ENCODE measurements at places on chromosomes 1 and 21.

GRCh38 chr1:231188072-231188471 is 26.2 kb downstream of the TRIM67 start:
- no peak for DNase-seq

DNA sequence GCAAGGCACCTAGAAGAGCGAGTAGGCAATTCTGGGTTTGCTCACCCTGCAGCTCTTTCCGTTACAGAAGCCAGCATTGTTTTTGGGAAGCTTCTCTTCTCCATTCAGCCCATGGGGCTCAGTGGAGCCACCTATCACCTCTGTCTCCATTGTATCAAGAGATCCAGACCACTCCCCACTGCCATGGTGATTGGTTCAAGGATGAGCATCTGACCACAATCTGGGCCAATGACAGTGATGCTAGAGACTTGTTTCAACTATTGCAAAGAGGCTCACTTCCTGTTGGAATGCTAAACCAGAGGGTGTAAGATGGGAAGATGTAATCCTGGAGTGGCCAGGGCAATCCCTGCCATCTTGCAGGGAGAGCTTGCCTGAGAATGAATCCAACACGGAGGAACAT is 6.6 kb downstream of the SPATA21 start:
- DNase-seq = no peak

DNA sequence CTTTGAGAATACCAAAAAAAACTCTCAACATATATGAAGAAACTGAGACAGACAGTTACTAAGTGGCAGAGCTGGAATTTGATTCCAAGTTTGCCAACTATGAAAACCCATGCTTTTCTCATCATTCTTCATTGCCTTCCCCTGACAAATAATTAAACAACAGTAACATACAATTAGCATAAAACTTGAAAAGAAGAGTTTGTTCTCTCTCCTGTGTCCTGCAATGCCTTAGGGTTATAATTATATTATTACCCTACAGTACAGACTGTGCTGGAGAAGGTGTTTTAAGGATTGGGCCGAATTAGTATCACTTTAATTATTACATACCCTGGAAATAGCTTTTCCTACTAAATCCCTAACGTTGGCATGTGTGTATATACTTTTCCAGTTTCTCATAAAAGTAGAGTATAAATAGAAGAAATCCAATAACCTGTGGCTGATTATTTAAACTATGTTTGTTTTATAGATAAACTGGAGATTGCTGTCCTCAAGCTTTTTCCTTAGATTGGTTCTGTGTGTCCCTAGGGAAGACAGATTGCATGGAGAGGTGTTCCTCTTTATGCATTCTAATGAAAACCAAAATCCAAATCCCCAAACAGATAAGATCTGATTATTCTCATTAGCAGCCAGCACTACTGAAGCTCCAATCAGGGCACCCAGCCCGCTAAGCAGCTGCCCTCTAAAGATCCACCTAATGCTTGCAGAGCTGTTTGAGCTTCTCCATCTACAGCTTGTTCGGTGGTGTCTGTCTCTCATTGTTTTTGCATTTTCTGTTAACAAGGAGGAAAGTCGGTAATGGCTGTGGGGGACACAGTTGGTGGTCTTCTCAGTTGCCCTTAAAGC is 156.3 kb downstream of the TM2D1 start:
- no peak for DNase-seq

- DNase-seq = no peak
These were observed 214.4 kb downstream of the BARHL2 start for GRCh38 chr1:90502696-90503095.

- DNase-seq = peak; percentile 74
These were observed 50.2 kb upstream of the TSHB start for GRCh38 chr1:114979278-114979891.

DNA sequence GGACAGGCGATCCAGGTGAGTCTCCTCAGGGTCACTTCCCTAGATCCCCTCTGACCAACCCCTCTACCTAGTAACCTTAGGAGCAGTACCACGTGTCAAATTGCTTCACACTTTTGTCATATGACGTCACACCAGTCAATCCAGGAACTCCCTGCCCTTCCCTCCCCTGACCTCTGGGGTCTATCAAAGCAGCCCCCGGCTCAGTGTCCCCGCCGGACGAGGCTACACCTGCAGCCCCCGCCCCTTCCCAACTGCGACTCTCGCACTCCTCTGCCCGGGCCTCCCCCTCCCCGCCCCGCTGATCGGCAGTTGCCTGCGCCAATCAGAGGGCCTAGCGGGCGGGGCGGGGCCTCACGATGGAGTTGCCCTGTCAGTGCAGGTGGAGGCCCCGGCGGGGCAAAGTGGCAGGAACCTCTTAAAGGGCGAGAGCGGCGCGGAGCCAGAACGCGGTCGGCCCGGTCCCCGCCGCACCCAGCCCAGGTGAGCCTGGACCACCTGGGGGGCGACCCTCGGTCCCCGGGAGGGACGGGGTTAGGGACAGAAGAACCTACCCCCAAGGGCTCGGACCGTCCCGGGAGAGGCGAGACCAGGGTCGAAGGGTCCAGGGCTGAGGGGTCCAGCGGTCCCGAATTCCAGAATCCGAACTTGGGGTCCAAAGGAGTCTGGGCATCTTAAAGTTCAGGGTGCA is 27.5 kb upstream of the EPB41 start:
- peak; percentile 60 for DNase-seq

DNA sequence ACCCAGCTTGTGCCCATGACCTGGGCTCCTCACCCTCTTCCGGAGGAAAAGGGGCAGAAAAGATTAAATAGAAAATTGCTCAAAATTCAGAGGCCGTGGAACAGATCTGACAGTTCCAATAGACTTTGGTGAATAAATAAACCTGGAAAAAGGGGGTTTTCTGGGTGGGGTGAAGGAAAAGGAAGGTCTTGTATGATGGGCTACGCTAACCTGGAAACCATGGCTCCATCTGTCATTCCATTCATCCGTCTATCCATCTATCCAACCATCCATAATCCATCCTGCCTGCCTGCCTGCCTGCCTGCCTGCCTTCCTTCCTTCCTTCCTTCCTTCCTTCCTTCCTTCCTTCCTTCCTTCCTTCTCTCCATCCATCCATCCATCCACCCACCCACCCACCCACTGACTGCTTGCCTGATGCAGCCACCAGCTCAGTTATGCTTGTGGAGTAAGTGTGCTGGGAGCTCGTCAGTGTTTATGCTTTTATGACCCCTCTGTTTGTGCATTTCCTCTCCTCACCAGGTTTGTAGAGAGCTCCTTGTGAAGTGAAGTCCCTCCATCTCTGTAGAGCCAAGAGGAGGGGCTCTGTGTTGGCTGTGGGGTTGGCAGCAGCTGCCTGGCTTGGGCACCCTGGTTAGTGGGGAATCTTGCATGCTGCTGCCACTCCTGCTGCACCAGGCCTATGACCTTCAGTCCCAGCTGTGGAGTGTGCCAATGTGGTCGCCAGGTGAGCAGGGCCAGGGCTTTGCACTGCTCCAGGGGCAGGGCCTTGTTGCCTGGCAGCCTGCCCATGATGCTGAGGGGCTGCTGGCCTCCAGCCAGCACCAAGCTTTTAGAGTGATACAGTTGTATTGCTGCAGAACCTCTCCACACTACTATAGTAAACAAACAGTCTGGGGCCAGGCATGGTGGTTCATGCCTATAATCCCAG is 16.0 kb upstream of the POU3F1 start:
- DNase-seq = no peak

GRCh38 chr1:151327903-151328674 is 873 bp upstream of the PI4KB start:
- no peak for DNase-seq
